Fibroblast of mammary gland (primary cell): ENCODE measurements at places on chromosomes 6 and 20.

DNA sequence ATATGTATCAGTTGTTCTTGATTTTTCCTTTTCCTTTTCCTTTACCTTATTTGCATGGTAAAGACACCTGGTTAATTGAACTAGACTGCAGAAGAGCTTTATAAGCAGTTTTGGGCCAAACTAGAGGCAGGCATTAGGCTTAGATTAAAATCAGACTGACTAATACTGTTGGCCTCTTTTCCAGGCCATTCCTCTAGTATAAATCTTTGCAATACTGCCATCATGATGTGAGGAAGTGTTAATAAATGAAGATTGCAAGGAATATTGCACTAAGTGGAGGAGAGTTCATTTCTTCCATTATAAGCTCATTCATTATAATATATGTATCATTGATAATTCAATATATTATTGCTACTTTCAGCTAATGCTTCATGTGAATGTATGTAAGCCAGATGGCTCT lies 163.8 kb downstream of the MMUT start:
- peak; percentile 6 for DNase-seq

- no peak for DNase-seq
These were observed 741 bp downstream of the KCNK16 start for GRCh38 chr6:39321761-39322160.

DNA sequence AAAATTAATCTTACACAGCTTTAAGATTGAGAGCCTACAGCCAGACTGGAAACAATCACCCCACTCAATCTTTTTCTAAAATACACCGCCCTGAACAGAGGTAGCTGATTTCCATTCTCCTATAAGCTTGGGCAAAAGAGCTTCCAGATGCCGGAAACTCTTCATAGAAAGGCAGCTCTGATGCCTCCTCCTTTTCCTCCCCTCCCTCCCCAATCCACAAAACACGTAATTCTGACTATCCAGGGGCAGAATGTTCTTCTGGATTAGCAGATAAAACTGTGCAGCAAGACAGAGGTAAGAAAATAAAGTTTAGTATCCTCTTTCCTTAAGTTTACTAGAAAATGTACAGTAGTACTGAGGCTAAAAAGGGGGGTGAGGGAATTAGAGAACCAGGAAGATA lies 15.8 kb downstream of the ADNP start:
- DNase-seq = peak; percentile 76

- no peak for DNase-seq
These were observed 382.7 kb downstream of the THBS2 start for GRCh38 chr6:168870982-168871381.

GRCh38 chr6:17057322-17057721 lies 44.5 kb upstream of the STMND1 start:
- peak; percentile 63 for DNase-seq

GRCh38 chr20:61185841-61186601 lies 66.0 kb upstream of the CDH4 start:
- DNase-seq = peak; percentile 98

GRCh38 chr6:1190366-1190765 lies 121.5 kb upstream of the FOXQ1 start:
- peak; percentile 89 for DNase-seq

DNA sequence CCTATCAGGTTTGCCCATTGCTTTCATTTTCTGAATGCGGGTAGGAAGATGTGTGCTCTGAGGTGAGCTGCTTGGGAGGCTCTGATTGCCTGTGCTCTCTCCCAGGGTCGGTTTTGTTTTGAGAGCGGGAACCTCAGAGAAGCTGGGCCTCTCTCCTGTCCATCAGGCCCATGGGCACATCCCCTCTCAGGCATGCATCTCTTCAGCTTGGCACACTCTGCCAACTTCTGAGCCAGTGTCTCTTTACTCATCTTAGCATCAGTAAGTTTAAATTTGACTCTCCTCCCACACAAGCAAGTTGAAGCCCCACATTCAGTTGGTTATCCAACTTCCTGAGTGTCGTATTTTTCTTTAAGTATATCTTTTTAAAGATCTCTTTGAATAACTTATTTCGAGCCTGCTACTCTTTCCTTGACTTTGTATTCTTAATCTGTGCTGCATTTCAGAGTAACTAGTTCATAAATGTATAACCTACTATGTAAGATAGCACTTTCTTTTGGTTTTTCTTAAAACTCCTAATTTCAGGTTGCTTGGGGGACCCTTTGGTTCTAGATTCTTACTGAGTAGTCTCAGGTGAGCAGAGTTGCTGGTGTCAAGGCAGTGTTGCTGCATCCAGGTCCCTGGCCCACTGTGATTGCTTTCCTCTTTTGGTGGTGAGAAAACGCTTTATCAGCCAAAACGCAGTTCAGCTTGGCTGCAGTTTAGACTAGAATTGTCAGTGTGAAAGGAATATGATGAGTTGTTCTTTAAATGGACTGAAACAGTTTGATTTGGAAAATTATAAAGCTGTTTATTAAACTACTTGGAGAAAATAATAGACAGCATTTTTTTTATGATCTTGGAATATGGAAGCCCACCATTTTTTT lies 54.8 kb downstream of the SNX9 start:
- no peak for DNase-seq
